ENCODE measurements at places on chromosomes 1 and 21. TPM values are rescaled to one million over a fixed set of nuclear protein-coding genes. Genes with fewer than 3 reads are reported as not detected.

CELA2B gene
- not detected for total RNA-seq

KRTAP13-2 gene
- not detected for total RNA-seq

SPRR2F gene
- total RNA-seq: not detected

SEMA4A gene
- total RNA-seq: 17.4 TPM

C4BPB gene
- 0.81 TPM for total RNA-seq

ASAP3 gene
- total RNA-seq: 1.3 TPM

TMEM82 gene
- not detected for total RNA-seq

DDAH1 gene
- not detected for total RNA-seq

KCTD3 gene
- 3.5 TPM for total RNA-seq

TAL1 gene
- total RNA-seq: not detected

ERICH3 gene
- not detected for total RNA-seq

RO60 gene
- total RNA-seq: 42.8 TPM

ANXA9 gene
- total RNA-seq: not detected

TMPRSS15 gene
- not detected for total RNA-seq

ACKR1 gene
- not detected for total RNA-seq

CLDN19 gene
- not detected for total RNA-seq

BROX gene
- 37.2 TPM for total RNA-seq

CZIB gene
- 45.6 TPM for total RNA-seq

LAPTM5 gene
- total RNA-seq: 205 TPM

LRRC3 gene
- total RNA-seq: 2.5 TPM

PDE9A gene
- 6.3 TPM for total RNA-seq

RHD gene
- not detected for total RNA-seq

GJA8 gene
- not detected for total RNA-seq

S100A2 gene
- 0.74 TPM for total RNA-seq

VANGL2 gene
- total RNA-seq: 0.27 TPM

FMO2 gene
- not detected for total RNA-seq

ITGB2 gene
- total RNA-seq: 185 TPM

KCNJ9 gene
- total RNA-seq: not detected

HCRTR1 gene
- not detected for total RNA-seq

SV2A gene
- 8.2 TPM for total RNA-seq

RAB29 gene
- total RNA-seq: 25.0 TPM

AMY2A gene
- total RNA-seq: not detected

MTARC1 gene
- total RNA-seq: not detected

TMPRSS3 gene
- total RNA-seq: 10.9 TPM

NPPB gene
- not detected for total RNA-seq
